ENCODE measurements at places on chromosomes 7 and 10.

DNA sequence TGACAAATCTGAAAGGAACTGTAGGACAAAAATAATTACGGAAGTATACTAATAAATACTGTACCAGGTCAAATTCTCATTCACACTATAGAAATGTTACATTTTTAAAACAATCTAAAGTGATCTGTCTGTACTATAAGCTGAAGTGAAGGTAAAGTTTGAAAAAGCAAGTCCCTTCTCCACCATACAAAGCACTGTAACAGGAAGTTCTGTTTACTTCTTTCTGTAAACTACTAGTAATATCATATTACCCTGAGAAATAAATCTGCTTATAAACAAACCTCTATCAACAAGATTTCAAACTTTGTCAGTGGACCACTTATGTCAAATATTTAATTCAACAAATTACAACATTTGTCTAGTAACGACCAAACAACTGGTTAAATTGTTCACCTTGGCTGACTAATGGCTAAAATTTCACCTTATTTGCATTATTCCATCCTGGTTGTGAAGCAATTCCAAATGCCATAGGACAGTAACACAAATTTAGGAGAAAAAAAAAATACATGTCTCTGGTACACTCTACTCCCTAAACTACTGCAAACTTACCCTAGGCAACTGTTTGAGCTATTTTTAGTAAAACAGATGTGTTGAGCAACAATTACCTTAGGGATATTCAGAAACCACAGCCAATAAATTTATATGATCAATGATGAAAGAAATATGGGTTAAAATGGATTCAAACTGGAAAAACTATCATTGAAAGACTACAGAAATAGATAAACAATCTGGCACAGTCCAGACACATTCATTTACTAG, 126.0 kb downstream of the NRBF2 start:
- no peak for DNase-seq

- DNase-seq: no peak
Observed at GRCh38 chr10:122189185-122189584, 81.9 kb upstream of the BTBD16 start.

DNA sequence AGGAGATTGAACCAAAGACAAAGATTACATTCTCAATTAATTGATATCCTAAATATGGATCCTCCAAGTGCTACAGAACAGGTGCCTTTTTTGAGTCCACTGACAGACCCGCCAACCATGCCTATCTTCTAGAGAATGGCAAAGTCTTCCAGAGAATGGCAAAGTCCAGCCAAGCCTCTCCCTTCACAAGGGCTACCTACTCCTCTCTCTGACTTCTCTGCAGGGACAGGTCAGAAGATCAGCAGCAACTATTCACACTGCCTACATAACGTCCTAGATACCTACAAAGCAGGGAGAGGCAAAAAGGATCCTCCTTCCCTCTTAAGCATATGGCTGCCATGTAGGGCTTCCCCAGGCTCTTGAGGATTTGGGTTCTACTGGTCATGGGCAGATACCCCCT, 12.4 kb downstream of the UBE2H start:
- no peak for DNase-seq

- no peak for DNase-seq
Observed at GRCh38 chr7:134353411-134353810, 36.7 kb upstream of the SLC35B4 start.

- DNase-seq: no peak
Observed at GRCh38 chr10:120897343-120897742, 46.2 kb downstream of the WDR11 start.

GRCh38 chr7:99312316-99313203, 13.1 kb upstream of the ARPC1A start:
- peak; percentile 58 for DNase-seq

DNA sequence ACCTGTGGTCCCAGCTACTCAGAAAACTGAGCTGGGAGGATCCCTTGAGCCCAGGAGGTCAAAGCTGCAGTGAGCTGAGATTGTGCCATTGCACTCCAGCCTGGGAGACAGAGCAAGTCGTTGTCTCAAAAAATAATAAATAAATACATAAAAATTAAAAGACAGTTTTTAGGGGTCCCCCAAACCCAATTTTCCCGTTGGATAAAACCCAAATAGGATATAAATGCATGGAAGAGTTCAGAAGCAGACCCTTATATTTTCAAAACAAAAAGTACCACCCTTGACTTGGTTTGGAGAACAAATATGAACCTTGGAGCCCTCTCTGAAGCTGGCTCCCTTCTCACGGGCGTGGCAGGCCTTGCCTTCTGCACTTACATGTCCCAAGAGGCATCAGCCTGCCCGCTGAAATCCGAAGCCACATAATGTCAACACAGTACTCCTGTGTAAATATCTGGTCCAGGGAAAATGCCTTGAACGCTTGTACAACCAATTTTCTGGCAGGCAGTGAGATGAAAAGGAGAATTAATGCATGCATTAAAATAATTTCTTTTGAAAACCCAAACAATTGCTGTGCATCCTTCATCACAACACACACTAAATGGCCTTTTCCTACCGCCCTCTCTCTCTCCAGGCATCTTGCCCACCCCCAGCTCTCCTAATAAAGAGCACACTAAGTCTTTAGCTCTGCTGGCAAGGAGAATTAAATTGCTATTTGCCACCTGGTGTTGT, 46.4 kb upstream of the PARD3 start:
- DNase-seq: peak; percentile 2

DNA sequence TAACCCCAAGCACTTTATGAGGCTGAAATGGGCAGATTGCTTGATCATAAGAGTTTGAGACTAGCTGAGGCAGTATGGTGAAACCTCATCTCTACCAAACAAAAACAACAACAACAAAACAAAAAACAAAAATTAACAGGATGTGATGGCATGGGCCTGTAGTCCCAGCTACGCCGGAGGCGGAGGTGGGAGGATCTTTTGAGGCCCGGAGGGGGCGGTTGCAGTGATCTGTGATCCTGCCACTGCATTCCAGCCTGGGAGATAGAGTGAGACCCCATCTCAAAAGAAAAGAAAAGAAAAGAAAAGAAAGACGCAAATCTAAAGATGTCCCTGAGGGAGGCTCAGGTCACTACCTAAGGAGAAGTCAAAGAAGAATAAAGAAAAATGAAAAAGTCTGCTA, 35.3 kb upstream of the AGR2 start:
- no peak for DNase-seq

DNA sequence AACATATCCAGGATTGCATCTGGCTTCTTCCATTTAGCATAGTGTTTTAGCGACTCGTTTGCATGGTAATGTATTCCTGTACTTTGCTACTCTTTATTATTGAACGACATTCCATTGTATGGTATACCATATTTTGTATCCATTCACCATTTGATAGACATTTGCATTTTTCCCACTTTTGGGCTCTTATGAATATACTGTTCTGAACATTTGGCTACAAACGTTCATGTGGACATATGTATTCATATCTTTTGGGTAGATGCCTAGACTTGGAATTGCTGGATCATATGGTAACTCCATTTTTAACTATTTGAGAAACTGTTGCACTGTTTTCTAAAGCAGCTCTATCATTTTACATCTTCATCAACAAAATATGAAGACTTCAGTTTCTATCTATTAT, 383.7 kb upstream of the AKR1E2 start:
- DNase-seq: no peak

DNA sequence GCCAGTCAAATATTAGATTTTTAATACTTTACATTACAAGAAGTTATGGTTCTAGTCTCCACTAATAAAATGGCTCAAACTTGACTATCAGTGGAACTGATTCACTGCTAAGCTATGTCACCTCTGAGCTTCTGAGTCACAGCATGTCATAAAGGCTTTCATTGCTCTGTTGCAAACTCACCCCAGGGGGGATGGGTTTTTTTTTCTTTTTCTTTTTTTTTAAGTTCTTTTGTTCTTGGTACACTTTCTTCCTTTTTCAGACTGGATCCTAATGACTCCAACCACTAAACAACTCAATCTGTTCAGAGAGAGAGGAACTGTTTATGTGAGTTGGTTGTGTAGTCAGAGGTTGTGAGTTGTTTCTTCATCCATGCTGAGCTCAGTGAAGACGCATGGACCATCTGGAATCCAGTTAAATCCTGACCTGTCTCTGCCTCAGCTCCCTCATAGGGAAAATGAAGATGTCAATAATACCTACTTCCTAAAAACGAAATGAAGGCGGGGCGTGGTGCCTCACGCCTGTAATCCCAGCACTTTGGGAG, 11.0 kb downstream of the MYOF start:
- no peak for DNase-seq

GRCh38 chr10:86375204-86375603, 8.6 kb upstream of the GRID1 start:
- DNase-seq: no peak

DNA sequence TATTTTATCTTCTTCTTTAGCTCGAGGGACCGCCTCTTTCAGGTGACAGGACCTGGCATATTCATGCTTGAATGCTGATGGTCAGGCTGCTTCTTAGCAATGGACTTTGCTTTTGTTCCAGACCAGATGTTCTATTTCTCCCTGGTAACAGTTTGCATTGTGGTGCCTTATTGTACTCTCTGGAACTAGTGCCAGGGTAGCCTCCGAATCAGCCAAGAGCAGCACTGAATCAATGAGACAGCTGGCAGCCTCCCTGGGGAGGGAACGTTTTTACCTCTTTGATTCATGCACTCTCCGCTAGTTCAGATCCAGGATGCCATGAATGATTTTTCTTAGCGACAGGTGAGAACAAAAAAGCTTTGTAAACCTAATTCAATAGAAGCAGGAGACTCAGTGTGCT, 54.1 kb upstream of the NXPH1 start:
- peak; percentile 78 for DNase-seq

DNA sequence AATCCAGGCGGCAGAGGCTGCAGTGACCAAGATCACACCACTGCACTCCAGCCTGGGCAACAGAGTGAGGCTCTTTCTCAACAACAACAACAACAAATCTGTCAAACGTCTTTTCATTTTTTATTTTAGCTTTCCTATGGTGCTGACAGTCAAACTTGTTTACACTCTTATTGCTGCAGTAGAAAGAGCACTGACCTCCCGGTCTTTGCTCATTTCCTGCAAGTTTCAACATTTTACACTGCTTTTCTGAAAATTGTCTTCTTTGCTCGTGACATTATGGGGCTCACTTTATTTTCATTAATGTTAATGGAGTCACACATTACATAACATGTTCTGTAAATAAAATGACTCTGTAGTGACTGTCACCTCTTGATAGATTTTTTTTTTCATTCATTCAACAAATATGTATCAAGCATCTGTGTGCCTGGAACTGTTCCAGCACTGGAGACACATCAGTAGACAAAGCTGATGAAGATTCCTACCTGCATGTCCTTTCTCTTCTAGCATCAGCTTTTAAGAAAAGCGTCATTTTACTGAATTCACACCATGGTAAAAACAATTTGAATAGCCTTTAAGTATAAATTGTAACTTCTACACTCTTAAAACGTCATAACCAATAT, 277.3 kb downstream of the CELF2 start:
- DNase-seq: no peak

DNA sequence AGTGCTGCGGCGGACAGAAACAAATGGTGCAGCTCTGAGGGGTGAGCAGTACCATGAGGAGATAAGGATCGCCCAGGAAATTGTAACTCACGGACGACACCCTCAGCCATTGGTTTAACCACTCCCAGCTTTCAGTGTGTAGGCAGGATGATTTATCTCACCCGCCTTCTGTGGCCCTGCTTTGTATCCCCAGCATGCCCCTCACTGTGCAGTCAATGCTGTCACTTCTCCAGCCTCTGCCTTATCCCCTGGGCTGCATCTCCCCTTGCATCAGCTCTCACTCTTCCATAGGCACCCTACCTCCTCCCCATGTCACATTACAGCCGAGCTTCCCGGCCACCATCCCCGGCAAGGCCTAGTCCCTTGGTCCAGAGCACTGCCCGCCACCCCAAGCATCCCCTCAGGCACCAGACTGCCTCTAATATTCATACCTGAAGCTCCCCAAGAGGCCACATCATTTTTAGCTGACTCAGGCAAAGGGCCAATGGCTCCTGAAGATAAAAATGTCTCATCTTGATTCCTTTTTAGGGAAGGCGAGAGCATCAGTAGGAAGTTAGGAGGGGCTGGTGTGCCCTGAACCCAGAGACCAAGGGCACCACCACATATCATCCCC, 77.1 kb downstream of the CARD11 start:
- no peak for DNase-seq

DNA sequence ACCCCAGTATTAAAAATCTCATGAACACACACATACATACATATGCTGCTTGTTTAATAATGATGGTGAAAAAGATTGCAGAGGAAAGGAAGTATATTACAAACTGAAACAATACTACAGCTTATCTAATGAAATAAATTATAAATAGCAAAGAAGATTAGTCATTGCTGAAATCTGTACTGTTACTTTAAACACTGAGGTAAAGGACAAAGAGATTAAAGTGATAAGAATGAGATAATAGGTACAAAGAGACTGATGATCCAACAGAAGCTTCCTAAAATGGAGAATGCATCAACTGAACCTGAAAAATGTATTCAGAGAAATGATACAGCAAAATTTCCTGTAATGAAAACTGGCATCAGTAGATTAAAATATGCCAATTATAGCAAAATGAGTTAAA, 91.5 kb upstream of the KCND2 start:
- no peak for DNase-seq

DNA sequence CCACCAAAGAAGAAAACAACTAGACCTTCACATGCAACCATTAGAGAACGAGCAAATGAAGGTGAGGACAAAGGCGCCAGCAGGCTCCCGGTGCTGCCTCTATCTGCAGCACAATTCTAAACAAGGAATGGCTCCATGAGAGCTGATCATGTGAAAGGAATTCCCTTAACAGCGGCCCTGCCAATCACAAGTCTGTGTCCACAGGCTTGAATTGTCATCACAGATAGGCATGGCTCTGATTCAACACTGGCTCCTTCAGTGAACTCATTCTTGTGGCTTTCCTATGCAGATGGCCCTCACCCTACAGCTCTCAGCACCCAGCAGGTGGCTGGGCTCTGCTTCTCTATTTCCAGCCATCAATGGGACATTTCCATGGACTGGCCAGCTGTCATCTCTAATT, 36.2 kb downstream of the LAMB1 start:
- DNase-seq: no peak

- DNase-seq: no peak
Observed at GRCh38 chr7:149217570-149217969, 21.9 kb upstream of the ZNF212 start.

DNA sequence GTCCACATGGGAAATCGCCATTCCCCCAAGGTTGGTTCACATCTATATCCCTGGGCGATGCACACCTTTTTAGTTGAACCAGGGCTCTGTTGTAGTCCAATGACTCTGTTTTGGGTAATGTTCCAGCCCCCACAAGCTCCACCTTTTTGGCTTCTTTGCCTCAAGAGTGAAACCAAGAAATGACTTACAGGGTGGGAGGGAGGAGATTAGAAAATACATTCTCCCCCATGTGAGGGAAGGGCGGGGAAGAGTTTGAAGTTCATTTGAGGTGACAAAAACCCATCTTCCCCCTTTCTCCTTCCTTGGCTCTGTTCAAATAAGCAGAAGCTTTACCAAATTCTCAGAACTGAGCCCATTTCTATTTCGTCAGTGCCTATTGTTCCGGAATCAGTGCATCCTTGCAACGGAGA, 82.8 kb downstream of the GATA3 start:
- no peak for DNase-seq
